ENCODE measurements at places on chromosomes 1 and 21. TPM values are rescaled to one million over a fixed set of nuclear protein-coding genes. Genes with fewer than 3 reads are reported as not detected.

GRCh38 chr1:154775621-154776605 is 94.2 kb downstream of the KCNN3 start:
- H3K4me1 ChIP-seq = no peaks in the 10 kb centered on the region
- H3K36me3 ChIP-seq = peaks cover 3% of the 10 kb centered on the region
- H3K27ac ChIP-seq = no peak overlapping the region
- H3K27me3 ChIP-seq = peaks cover 9% of the 10 kb centered on the region

- peaks cover 7% of the 10 kb centered on the region for H3K4me1 ChIP-seq
- no peak for DNase-seq
- H3K36me3 ChIP-seq = peaks cover 3% of the 10 kb centered on the region
- no peak overlapping the region for H3K27ac ChIP-seq
- H3K27me3 ChIP-seq = no peaks in the 10 kb centered on the region
These were observed 567.2 kb downstream of the SMYD3 start for GRCh38 chr1:245939756-245940345.

GRCh38 chr1:8422510-8423268 is 104.8 kb downstream of the SLC45A1 start:
- H3K27ac ChIP-seq = no peak overlapping the region
- H3K36me3 ChIP-seq = peaks cover 14% of the 10 kb centered on the region
- DNase-seq = no peak
- H3K4me3 ChIP-seq = no peak overlapping the region
- H3K27me3 ChIP-seq = peaks cover 4% of the 10 kb centered on the region

Gene RNF223
- not detected for total RNA-seq

GRCh38 chr1:153343040-153343681 is 5.5 kb downstream of the PGLYRP4 start:
- peaks cover 45% of the 10 kb centered on the region for H3K4me1 ChIP-seq
- no peaks in the 10 kb centered on the region for H3K36me3 ChIP-seq
- H3K27me3 ChIP-seq = peaks cover 55% of the 10 kb centered on the region
- no peak overlapping the region for H3K27ac ChIP-seq
- no peak overlapping the region for H3K4me3 ChIP-seq

DNA sequence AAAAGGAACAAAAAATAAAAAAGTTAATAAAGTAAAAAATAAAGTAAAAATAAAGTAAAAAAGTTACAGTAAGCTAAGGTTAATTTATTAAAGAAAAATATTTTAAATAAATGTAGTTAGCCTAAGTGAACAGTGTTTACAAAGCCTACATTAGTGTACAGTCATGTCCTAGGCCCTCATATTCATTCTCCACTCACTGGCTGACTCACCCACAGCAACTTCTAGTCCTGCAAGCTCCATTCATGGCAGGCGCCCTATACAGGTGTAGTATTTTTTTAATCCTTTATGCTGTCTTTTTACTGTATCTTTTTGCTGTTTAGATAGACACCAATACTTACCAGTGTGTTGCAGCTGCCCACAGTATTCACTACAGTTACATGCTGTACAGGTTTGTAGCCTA is 12.4 kb downstream of the ADAR start:
- H3K4me3 ChIP-seq = no peak overlapping the region
- H3K4me1 ChIP-seq = peaks cover 21% of the 10 kb centered on the region
- no peaks in the 10 kb centered on the region for H3K27me3 ChIP-seq

GRCh38 chr1:16443975-16444770 is 3.6 kb downstream of the NECAP2 start:
- H3K4me3 ChIP-seq = no peak overlapping the region
- H3K4me1 ChIP-seq = peaks cover 41% of the 10 kb centered on the region
- peak overlapping the region; percentile 41 for H3K27ac ChIP-seq
- no peaks in the 10 kb centered on the region for H3K27me3 ChIP-seq
- H3K36me3 ChIP-seq = peaks cover 33% of the 10 kb centered on the region

GRCh38 chr1:231216498-231216897 is 24.5 kb upstream of the GNPAT start:
- peaks cover 7% of the 10 kb centered on the region for H3K27me3 ChIP-seq
- H3K36me3 ChIP-seq = no peaks in the 10 kb centered on the region
- DNase-seq = no peak
- no peak overlapping the region for H3K4me3 ChIP-seq
- H3K4me1 ChIP-seq = peaks cover 11% of the 10 kb centered on the region

DNA sequence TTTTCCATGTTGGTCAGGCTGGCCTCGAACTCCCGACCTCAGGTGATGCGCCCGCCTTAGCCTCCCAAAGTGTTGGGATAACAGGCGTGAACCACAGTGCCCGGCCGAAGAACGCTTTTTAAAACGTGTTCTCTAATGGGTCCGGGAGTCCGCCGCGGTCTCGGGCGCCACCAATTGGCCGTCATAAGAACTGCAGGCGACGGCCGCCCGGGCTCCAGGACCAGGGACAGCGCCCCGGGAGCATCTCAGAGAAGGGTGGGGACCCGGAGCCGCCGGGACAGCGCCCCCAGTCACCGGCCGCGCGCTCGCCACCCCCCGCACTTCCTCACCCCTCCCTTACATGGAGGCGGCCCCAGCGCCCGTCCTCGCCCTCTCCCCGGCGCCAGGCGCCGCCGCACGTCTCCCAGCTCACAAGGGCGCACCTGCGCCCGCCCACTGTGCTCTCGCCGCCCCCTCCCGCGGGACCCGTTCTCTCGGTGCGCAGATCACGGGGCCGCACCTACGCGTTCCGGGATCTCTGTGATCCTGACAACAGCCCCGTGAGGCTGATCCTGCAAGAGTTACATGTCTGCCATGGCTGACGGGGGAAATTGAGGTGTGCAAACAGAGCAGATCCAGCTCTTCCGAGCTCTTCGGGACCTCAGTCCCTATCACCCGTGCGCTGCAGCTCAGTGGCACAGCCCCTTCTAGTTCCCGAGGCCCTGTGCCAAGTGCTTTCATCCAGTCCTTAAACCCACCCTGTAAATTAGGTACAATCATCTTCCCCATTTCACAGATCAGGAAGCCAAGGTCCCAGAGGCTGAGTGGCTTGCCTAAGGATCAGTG is 9.8 kb downstream of the RAP1GAP start:
- DNase-seq = peak; percentile 85
- peaks cover 26% of the 10 kb centered on the region for H3K27me3 ChIP-seq
- peak overlapping the region; percentile 44 for H3K4me3 ChIP-seq
- no peak overlapping the region for H3K27ac ChIP-seq
- H3K4me1 ChIP-seq = peaks cover 7% of the 10 kb centered on the region

DNA sequence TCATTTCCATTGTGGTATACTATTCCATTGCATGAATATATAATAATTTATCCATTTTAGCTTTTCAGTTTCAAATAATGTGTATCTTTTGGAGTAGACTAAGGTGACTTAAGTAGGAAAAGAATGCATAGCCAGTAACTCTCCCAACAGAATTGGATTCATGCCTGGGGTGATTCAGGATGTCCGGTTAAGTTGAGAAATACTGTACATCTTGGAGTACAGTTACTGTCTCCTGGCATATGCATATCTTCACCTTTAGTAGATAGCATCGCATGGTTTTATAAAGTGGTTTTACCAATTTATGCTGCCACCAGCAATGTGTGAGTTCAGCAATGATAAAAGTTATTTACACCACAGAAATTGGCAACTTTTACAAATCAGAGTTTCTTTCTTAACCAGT is 18.6 kb upstream of the SLC6A9 start:
- peaks cover 13% of the 10 kb centered on the region for H3K4me1 ChIP-seq
- no peak for DNase-seq
- H3K27ac ChIP-seq = no peak overlapping the region

- peak overlapping the region; percentile 95 for H3K27ac ChIP-seq
- H3K36me3 ChIP-seq = peaks cover 7% of the 10 kb centered on the region
- no peaks in the 10 kb centered on the region for H3K27me3 ChIP-seq
- peaks cover 52% of the 10 kb centered on the region for H3K4me1 ChIP-seq
These were observed 2.7 kb downstream of the ZBTB7B start for GRCh38 chr1:155005076-155006011.

Gene PTPRF
- 0.23 TPM for total RNA-seq

Gene BCAN
- 0.07 TPM for total RNA-seq

GRCh38 chr1:58608297-58608696 is 31.2 kb upstream of the TACSTD2 start:
- H3K27ac ChIP-seq = no peak overlapping the region
- no peak for DNase-seq
- H3K4me1 ChIP-seq = no peaks in the 10 kb centered on the region
- no peaks in the 10 kb centered on the region for H3K36me3 ChIP-seq
- peaks cover 55% of the 10 kb centered on the region for H3K27me3 ChIP-seq
- no peak overlapping the region for H3K4me3 ChIP-seq

Gene CD1D
- total RNA-seq = not detected

DNA sequence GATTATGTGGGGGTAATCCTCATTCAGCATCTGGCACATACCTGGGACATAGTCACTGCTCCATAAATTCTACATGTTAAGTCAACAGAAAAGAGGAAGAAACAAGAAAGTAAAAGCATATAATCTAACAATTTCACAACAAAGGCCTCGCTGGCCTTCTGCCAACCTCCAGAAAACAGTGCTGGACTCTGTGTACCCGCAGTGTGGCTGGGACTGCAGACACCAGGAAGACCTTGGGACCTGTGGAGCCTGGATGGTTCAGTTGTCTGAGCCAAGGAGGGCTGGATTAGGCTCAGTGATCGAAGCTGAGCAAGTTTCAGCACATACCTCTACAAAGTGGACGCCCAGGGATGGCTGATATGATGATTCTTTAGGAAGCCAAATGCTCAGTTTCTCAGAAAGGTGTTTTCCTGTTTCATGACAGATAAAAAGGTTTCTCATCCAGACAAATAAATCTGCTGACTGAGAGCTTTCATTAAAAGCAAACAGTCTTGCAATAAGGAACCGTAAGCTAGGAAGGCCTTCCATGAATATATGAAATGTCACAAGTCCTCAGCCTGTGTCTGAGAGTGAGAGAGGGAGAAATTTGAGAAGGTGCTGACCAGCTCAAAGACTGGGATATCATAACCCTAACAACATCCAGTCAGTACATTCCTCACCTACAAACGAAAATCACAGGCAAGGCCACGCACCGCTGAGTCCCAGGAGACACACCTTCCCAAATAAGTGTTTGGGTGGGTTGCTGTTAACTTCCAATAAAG is 48.4 kb downstream of the CAPZB start:
- no peaks in the 10 kb centered on the region for H3K27me3 ChIP-seq
- peaks cover 28% of the 10 kb centered on the region for H3K36me3 ChIP-seq
- no peak for DNase-seq
- peaks cover 71% of the 10 kb centered on the region for H3K4me1 ChIP-seq
- H3K27ac ChIP-seq = peak overlapping the region; percentile 34
- H3K4me3 ChIP-seq = no peak overlapping the region

- peaks cover 10% of the 10 kb centered on the region for H3K27me3 ChIP-seq
- peak overlapping the region; percentile 52 for H3K4me3 ChIP-seq
- H3K4me1 ChIP-seq = peaks cover 71% of the 10 kb centered on the region
These were observed 19.7 kb upstream of the FASLG start for GRCh38 chr1:172638885-172639831.

Gene DHRS3
- total RNA-seq = 20.8 TPM

DNA sequence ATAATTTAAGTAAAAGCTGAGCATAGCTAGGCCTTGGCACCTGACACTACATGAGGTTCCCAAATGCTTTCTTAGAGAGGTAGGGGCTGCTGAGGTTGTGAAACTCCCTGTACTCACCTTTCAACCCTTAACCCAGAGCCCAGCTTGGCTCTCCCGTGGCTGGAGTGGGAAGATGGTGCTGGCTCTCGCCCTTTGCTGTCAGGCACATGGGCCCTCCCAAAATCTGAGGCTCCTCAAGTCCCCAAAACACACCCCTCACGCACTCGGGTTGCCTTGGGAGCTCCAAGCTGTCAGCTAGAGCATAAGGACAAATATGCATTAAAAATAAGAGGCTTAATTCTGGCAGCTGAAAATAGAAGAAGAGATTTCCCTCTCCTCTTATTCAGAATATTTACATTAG is 46.7 kb upstream of the PLPPR4 start:
- no peak for DNase-seq
- no peaks in the 10 kb centered on the region for H3K36me3 ChIP-seq
- no peak overlapping the region for H3K4me3 ChIP-seq
- H3K27me3 ChIP-seq = peaks cover 3% of the 10 kb centered on the region
- no peaks in the 10 kb centered on the region for H3K4me1 ChIP-seq
- H3K27ac ChIP-seq = no peak overlapping the region

DNA sequence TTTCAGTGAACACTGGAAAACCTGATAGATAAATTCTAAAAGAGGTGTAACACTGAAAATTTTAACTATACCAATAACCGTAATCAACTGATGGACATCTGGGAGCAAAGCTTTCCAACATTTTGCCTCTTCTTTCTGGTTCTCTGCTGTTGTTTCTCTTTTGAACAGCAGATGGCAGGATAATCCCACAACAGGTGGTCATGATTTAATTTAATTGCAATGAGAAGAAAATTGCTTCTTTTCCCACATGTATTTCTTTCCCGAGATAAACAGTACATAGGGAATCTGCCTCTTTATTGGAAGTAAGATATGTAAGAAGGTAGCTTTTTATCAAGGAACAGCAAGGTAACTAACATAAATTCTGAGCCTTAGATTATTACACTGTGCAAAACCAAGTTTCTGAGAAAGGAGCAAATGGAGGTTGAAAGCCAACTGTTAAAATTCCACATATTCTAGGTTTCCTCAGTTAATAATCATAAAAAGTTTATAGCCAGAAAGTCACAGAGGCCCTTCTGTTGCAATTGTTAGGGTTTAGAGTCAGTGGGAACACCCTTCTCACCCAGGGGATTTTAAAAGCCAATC is 72.9 kb downstream of the RPS6KA1 start:
- H3K4me1 ChIP-seq = peaks cover 15% of the 10 kb centered on the region
- no peak for DNase-seq
- H3K27ac ChIP-seq = no peak overlapping the region
- H3K36me3 ChIP-seq = no peaks in the 10 kb centered on the region
- peaks cover 28% of the 10 kb centered on the region for H3K27me3 ChIP-seq

DNA sequence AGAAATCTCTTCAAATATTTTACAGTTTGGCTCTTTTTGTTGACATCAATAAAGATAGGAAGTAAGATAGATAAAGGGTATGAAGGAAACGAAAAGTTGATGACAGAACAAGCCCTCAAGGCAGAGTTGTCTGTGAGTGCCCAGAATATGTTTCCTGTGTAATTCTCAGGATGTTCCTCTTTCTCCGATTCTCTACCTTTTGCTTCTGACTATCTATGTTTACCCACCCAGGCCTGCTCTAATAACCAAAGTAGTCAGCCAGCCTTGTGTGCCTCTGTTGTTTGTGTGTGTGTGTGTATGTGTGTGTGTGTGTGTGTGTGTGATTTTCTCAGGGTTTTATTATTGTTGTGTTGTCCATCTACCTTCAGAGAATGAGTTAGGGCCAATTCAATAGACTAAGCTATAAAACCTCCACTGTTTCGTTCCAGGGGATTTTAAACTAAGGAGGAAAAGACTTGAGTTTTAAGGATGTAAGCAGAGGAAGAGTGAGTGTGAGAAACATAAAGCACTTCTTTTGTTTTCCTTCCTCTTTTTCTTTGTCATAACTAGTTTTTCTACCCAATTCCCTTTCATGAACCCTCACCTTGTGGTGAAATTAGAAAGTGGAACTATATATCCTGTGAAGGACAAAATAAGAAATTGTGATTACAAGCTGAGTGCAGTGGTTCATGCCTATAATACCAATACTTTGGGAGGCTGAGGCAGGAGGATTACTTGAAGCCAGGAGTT is 627.4 kb upstream of the NR5A2 start:
- peaks cover 14% of the 10 kb centered on the region for H3K27me3 ChIP-seq
- H3K27ac ChIP-seq = no peak overlapping the region
- no peak overlapping the region for H3K4me3 ChIP-seq
- no peaks in the 10 kb centered on the region for H3K4me1 ChIP-seq
- DNase-seq = no peak

GRCh38 chr1:54099061-54099610 is 45.7 kb downstream of the TCEANC2 start:
- H3K27ac ChIP-seq = no peak overlapping the region
- DNase-seq = no peak
- H3K27me3 ChIP-seq = no peaks in the 10 kb centered on the region
- no peak overlapping the region for H3K4me3 ChIP-seq
- H3K36me3 ChIP-seq = peaks cover 45% of the 10 kb centered on the region

- peak overlapping the region; percentile 76 for H3K4me3 ChIP-seq
- H3K4me1 ChIP-seq = peaks cover 69% of the 10 kb centered on the region
- peaks cover 4% of the 10 kb centered on the region for H3K36me3 ChIP-seq
- peak; percentile 99 for DNase-seq
- no peaks in the 10 kb centered on the region for H3K27me3 ChIP-seq
These were observed 4.5 kb upstream of the MEF2D start for GRCh38 chr1:156504821-156505678.

Gene CTSS
- 95.9 TPM for total RNA-seq

Measured in activated CD8-positive, alpha-beta memory T cell treated with anti-CD3 and anti-CD28 coated beads, Interleukin-2, amount 10 ng/mL, durations not matched to agents 7 days and 5 days (primary cell).